Retinal pigment epithelial cell (primary cell): ENCODE measurements at places on chromosomes 11 and 22.

DNA sequence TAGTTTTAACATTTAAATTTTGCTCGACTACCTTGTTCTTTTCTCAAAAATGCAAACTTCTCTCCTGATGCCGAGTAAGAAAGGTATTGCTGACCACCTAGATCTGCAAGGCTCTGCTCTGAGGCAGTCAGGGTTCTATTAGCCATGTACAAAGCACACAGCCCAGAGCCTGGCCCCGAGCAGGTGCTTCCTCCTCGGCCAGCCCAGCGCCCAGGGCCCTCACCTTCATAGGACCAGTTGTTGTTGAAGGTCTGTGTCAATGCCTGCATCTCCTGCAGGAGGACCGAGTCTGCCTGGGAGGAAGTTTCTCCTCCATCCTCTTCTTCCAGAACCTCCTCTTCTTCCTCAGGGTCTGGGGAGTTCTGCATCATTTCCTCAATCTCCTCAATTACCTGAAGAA, 35.8 kb downstream of the FEZ1 start:
- no peak for DNase-seq

DNA sequence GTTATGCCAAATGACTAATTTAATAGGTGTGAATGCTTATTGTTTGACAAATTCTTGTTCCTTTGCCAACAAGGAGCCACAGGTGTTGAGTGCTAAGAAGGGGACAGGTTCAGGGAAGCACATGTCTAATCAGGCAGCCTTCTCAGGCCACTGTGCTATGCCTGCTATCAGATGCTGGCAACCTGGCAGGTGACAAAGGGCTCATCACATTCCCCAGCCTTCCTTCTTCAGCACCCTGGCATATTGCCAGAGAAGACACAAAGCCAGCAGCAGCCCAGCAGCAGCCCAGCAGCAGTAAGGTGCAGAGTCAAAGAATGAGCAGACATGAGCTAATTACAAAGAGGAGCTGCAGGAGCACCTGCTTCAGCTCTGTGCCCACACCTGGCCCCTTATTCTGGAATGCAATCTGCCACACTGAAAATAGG, 68.2 kb downstream of the GUCY1A2 start:
- DNase-seq, result no peak

GRCh38 chr11:88697139-88697538, 359.6 kb upstream of the CTSC start:
- DNase-seq, result no peak

GRCh38 chr11:18383388-18384156, 10.8 kb upstream of the LDHA start:
- peak; percentile 43 for DNase-seq

GRCh38 chr22:44748524-44748923, 3.9 kb upstream of the ARHGAP8 start:
- DNase-seq, result no peak

GRCh38 chr11:62806611-62807121, 1.4 kb upstream of the NXF1 start:
- DNase-seq, result no peak

- peak; percentile 18 for DNase-seq
These were observed 3.7 kb upstream of the PLAAT4 start for GRCh38 chr11:63532799-63533475.

GRCh38 chr22:39405346-39406085, 5.9 kb downstream of the TAB1 start:
- DNase-seq, result peak; percentile 58

DNA sequence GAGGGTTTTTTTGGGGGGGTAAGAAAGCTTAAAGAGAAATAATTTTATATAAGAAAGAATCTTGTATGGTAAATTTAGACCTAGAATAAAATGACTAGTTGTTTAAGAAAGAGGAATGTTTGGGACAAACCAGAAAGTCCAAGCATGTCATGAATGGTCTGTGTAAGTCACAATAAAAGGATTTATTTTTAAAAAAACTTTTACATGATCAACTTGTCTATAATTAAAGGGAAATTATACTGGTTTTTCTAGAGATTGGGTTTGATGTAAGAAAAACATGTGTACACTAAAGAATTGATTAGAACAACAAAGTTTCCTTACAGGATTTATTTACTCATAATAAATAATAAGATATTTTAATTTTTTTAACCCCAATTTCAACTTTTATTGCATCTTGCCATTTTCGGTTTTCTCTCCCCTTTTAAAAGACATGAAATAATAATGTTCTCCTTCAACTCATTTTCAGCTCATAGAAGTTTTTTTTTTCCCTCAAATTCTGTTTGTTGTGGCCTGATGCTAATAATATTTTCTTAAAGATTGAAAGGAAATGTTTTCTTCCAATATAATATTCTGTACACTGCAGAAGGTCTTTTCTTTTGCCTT, 35.4 kb upstream of the INCENP start:
- no peak for DNase-seq

GRCh38 chr11:104663190-104664140, 234.8 kb downstream of the CASP12 start:
- DNase-seq, result no peak
